ENCODE measurements at places on chromosomes 16 and 17. TPM values are rescaled to one million over a fixed set of nuclear protein-coding genes. Genes with fewer than 3 reads are reported as not detected.

DNA sequence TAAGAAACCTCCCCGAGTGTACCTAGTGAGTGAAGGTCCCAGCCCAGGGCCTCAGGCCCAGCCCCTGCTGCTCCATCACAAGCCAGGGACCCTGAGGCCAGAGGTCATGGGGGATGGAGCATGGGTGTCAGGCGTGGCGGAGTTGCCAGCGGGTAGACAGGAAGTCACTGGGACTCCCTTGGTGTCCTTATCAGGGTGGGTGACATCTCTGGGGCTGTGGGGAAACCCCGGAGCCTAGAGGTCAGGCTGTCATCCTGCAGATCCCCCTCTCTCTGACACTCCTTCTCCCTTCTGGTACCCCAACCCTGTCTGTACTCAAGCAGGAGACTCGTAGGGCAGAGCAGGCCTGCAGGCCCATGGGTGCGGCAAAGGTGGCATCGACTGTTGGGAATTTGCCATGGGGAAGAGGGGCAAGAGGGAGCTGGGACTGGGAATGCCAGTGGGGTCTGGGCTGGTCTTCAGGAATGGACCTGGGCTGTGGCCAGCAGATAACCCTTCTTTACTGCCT lies 10.8 kb upstream of the ADGRG1 start:
- peak; percentile 41 for DNase-seq

DNA sequence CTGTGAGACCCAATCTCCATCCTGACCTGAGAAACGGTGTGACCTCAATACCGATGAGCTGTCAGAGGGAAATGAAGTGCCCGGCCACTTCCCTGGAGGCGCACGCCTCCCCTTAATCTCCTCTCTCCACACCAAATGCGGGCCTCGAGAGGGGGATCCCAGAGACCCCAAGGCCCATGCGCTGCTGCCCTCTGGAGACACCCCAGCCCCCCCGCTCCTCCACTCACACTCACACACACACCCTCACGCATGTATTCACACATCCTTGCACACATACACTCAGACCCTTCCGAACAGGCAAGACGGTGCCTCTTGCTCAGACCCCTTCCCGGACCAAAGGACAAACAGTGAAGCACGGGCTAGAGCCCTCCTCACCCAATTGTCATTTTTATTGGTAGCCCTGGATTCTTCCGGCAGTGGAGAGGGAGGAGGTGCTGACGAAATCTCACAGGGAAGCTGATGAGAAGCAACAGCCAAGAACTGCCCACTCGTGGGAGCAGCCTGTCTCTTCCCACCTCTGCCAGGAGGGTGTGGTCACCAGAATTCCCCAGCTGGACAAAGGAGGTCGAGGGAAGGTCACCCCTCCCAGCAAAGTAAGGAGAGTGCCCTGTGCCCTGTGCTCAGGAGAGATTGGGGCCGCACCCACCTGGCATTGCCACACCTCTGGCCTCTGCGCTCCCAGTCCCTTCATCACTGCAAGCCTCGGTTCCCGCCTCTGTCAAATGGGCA lies 136.0 kb upstream of the TNRC6C start:
- peak; percentile 47 for DNase-seq

GRCh38 chr17:6523809-6524355 lies 32.5 kb downstream of the PITPNM3 start:
- no peak for DNase-seq

- DNase-seq = no peak
Observed at GRCh38 chr16:71956486-71956885, 43.7 kb downstream of the PKD1L3 start.

- DNase-seq = no peak
Observed at GRCh38 chr16:7158481-7158880, 174.2 kb upstream of the RBFOX1 start.

- no peak for DNase-seq
Observed at GRCh38 chr17:35064516-35065215, 1.2 kb upstream of the RFFL start.

- DNase-seq = peak; percentile 90
Observed at GRCh38 chr17:76710863-76711611, at the start of gene MXRA7. Gene MXRA7 (minus strand): TSS chr17:76710965. CDS start chr17:76710946, 19 bp downstream.

DNA sequence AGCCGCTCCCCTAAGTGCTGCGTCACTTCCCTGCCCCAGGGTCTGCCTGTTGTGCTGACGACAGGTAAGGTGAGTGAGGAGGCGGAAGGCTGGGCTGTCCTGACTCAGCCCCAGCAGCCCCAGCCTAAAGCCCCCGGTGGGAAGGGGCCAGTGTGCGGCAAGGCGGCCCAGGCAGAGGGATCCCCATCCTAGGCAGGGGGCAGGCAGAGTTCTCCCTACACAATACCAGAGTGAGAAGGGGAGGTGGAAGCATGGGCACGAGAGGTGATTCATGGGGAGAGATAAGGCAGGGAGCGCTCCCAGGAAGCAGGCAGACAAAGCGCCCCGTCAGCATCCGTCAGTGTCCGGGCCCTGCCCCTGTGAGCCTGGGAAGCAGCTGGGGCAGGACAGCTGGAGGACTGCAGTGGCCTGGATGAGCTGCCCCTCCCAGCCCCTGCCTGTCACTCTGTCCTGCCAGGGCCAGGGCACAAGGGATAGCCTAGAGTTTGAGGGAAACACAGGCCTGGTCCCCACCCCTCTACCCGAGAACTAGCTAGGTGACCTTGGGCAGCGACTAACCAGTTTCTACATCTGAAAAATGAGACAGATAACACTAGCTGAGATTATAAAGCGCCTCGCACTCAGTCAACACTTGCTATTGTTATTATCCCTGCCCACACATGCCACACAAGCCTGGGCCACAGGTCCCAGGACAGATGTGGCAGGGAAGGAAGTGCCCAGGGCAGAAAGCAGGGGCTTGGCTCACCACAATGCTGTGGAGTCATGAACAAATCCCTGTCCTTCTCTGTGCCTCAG lies 3.8 kb downstream of the FAM83G start:
- no peak for DNase-seq

GRCh38 chr17:44935116-44935515 lies 12.5 kb downstream of the KIF18B start:
- peak; percentile 59 for DNase-seq

- peak; percentile 92 for DNase-seq
Observed at GRCh38 chr17:49880291-49881053, 32.6 kb upstream of the TAC4 start.

DNA sequence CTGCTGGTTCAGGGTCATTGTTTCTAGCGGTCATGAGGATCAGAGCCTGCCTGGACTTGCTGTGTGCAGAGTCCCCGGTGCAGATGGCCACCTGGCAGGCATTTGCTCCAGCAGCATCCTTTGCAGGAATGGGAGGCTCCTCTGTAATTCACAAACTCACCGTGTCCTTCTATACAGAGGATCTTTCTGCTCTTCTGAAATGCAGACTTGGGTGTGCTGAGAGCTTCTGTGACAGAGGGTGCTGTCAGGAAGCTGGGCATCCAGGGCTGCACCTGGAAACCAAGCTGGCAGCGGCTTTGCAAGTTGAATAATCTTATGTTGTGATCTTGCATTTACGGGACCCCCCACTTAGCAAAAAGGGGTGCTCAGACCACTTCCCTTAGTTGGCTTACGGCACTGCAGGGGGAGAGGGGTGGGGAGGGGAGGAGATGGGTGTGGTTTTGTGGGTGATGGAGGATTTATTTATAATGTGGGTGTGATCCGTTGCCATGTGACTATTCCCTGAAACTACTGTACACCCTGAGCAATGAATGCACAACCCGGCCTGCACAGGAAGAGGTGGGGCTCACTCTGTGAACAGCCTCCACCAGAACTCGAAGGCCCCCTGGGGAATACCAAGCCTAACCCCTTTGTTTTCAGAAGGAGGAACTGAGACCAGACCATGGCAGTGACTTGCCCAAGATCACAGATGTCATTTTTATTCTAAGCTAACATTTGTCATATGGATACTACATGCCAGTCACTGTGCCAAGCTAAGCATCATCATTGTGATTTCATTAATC lies 178.3 kb downstream of the PRKCB start:
- peak; percentile 91 for DNase-seq

DNA sequence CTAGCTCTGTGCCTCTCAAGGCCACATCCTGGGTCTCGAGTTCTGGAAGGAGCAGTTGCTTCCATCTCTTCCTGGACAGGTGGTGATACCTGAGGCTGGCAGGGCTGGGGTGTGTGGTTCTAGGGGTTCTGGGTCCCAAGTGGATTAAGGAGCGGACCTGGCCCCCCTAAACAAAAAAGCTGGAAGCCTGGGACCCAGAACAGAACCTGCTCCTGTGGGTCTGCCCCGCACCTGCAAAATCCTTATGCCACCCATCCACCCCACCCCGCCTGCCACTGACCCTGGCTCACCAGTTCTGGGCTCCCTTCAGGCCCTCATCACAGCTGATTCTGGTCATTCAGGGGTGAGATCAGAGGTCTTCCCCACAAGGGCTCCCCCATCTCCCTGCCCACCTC lies 44.8 kb downstream of the ADCY7 start:
- peak; percentile 53 for DNase-seq

GRCh38 chr17:83114706-83115105 lies 35.3 kb downstream of the METRNL start:
- no peak for DNase-seq

GRCh38 chr17:11855306-11855705 lies 142.0 kb downstream of the ZNF18 start:
- no peak for DNase-seq

DNA sequence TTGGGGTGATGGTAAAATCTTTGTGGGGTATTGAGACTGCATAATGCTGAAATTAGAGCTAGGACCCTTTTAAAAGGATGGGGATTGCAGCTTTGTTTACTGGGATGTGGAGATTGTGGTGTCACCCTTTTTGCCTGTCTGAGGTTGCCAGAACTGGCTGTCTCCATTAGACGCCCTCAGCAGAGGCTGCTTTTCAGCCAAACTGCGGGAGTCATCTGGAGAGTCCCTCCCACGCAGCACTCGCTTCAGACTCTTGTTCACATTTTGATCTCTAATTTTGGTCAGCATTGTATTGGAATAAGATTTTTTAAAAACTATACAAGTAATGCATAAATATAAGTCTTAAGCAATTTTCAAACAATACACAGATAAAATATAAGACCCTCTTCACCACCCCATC lies 27.9 kb upstream of the JPT2 start:
- no peak for DNase-seq

GRCh38 chr16:84255050-84255810 lies 15.4 kb upstream of the KCNG4 start:
- no peak for DNase-seq

Gene FBXW10B
- polyA plus RNA-seq = 0.28 TPM

Gene MARVELD3
- polyA plus RNA-seq = 0.02 TPM

Gene RRAD
- 16.4 TPM for polyA plus RNA-seq

Gene SLC16A13
- polyA plus RNA-seq = 5.4 TPM

Gene CNTNAP4
- polyA plus RNA-seq = not detected

All from spleen (tissue), 13 donors.